Peyer's patch (tissue), 4 donors: ENCODE measurements at places on chromosomes 2 and 18.

- DNase-seq = no peak
Observed at GRCh38 chr2:72696559-72696958, 129.3 kb downstream of the EXOC6B start.

DNA sequence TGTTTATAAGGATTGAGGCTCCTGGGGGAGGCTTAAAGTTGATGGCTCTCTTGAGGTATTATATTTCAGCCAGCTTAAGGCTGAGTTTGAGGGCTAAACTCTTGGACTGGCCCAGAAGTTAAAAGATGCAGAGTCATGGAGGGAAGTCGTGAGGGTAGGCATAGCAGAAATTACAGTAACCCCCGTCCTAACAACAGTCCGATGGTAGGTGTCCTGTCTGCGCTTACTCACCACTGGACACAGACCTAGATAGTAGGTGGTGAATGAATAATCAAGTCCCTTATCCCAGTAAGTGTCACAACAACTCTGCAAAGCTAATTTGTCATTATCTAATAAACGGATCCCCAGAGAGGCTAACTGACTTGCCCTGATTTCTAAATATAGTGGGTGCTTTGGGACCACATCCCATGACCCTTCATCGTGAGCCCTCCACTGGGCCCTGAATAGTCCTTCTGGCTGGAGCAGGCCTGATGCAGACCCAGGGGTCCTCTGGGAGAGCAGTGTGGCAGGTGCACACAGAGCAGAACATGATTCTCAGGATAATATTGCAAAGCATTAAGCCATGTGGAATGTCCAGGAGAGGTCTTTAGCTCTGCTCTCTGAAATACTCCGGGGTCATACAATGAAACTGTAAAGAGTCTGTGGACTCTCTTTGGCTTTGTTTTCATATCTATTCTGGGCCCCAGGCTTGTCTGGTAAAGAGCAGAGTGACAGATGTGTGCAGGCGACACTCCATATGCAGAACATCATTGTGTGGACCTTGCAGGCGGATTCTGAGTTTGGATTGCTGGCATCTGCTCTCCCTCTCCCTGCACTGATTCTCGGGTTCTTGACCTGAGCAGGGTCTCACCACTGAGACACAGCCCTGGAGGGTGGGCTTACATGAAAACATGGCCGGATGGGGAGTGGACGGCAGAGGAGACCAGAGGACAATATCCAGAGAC lies 98.1 kb downstream of the RNF144A start:
- no peak for DNase-seq

GRCh38 chr2:238136820-238137537 lies 1.5 kb upstream of the KLHL30 start:
- no peak for DNase-seq

- DNase-seq = no peak
Observed at GRCh38 chr2:240525802-240526201, 32.0 kb downstream of the ANKMY1 start.

DNA sequence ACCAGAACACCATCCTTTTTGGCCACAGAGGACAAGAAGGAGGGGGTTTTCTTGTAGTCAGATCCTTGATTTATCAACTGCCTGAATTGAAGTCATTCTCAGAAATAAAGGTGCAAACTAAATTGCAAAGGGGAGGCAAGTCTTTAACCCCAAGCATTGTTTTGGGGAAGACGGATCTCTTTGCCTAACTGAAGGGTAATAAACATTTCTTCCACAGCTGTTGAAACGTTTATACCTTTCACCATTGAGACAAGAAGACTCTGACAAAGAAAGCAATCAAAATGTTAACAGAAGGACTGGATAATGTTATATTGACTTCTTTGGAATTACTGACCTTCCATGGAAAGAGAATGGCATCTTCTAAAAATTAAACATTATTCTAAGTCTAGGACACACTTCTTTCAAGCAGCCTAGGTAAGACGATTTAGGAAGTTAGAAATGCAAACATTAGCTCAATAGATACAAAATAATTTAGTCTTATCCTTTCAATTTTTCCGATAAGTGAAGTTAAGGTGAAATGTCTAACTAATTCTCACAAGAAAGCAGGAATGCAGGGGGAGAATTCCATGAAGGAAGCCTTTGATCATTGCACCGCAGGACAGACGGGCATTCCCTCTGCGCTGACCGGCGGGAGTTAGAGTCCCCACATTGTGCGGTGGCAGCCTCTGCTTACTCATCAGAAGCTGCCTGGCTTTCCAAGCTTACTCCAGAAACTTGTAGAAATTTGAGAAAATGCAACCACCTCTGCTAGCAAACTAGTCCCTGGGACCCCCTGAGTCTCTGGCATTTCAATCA lies 69.4 kb upstream of the COPS8 start:
- no peak for DNase-seq

DNA sequence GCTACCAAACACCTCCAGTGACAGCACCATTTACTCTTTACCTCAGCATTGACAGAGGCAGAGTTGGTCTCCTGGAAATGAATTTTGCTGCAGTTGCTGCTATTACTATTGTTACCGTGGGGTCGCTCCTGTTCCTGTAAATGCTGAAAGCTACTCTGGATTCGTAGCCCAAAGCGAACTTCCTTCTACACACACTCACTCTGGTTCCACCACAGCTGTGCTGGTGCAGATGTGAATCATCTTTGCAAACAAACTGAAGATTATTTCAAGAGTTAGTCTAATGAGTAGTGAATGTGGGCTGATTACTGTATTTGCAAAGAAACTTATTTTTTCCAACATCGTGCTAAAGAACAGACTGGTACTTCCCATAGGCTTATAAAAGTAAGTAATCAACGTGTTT lies 304.0 kb downstream of the LPIN1 start:
- DNase-seq = peak; percentile 37

DNA sequence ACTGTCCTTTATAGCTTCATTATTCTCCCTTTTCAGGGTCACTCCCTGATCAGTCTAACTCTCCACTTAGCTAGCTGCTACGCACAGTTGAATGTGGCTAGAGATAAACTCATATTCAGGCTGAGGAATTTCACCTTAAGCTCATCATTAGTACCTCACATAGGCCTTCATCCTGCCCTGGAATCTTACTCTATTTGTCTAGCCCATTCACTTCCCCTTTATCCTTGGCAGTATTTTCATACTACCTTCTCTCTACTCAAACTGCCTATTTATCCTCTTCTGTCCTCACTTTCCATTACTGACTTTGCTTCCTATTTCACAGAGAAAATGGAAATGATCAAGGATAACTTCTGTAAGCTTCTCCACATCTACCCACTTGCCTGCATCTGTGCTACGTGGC lies 10.6 kb upstream of the DSC2 start:
- no peak for DNase-seq

- no peak for DNase-seq
Observed at GRCh38 chr2:196990788-196991461, 64.4 kb upstream of the PGAP1 start.

DNA sequence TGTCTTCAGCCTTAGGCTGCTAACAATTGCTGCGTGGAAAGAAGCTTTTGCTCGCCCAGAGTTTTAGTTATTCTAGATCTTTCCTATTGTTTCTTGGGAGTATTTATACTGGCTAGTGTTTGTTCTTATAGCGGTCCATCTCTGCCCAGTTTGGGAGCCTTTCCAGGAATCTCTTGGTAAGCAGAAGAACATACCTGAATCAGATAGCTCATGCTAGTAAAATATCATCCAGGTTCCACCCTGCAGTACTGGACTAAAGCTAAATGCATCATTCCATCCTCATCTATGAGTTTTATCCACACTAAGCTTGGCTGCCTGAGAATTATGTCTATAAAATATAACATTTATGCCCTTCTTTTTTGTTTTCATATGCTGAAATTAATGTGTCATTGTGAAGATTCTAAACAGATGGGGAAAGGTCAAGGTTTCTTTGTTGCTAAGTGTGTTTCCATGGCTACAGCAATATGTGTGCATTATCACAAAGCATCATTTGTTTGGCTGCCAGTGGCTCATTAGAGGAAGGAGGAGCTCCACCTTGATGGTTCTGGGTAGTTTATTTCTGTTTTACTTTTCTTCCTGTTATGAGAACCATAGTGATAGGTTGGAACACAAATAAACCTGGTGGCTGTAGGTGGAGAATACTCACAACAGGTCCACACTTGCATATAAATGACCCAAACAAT lies 182.8 kb downstream of the PIK3C3 start:
- no peak for DNase-seq

- DNase-seq = no peak
Observed at GRCh38 chr2:223554923-223555322, 47.2 kb downstream of the SCG2 start.

GRCh38 chr18:2653467-2653866 lies 2.1 kb upstream of the SMCHD1 start:
- no peak for DNase-seq

DNA sequence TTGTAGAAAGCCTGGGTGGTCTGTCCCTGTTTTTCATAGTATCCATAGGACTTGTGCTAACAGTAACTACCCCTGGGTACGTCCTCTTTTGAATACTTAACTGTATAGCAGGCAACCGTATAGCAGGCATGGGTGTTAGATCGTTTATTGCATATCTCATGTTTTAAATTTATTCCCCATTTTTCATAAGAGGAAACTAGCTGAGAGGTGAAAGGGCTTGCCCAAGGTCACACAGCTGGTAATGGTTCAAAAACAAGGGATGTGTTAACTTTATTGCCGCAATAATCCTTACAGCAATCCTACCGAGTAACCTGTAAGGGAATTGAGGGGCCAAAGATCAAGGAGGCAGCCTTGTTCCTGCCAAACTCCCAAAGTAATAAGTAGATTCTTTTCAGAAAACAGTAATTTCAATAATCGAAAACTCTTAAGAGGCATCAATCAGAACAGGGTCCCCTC lies 990 bp upstream of the MGAT4A start:
- DNase-seq = no peak

DNA sequence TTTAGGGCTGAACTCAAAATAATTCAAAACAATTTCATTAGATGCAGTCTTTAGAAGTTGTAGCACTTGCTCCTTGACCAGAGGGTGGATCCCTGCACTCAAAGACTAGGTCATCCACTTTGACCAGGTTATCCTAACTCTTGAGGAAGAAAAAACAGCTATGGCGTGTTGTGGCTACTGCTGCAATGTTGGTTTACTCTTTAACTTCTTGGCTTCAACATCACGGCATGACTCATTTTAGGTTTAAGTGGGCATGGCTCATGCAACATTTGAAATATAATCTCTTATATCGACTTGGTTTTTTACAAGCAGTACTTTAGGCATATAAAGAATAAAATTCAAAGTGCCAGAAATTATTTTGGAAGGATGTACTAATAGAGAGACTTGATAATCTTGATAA lies 35.4 kb downstream of the ANKRD29 start:
- DNase-seq = no peak

GRCh38 chr2:853203-853870 lies 97.3 kb upstream of the SNTG2 start:
- DNase-seq = no peak

GRCh38 chr2:204897561-204897960 lies 352.3 kb downstream of the PARD3B start:
- no peak for DNase-seq

DNA sequence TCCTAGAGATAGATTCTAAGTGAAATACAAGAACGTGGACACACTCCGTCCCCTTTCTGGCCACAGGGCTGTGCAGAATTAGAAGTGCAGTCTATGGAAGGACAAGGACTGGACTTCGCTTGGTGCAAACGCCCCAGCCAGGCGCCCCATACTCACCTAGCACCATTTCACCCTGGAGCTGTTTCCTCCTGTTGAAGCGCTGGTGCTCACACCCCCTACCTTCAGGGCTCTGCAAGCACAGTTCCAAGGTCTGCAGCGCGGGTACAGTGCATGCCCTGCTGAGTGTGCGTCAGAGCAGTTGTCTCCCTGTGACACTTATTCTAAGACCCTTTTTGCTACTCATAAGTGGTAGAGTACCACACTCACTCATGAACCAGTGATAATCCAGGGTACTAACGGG lies 3.0 kb downstream of the HPCAL1 start:
- peak; percentile 25 for DNase-seq

DNA sequence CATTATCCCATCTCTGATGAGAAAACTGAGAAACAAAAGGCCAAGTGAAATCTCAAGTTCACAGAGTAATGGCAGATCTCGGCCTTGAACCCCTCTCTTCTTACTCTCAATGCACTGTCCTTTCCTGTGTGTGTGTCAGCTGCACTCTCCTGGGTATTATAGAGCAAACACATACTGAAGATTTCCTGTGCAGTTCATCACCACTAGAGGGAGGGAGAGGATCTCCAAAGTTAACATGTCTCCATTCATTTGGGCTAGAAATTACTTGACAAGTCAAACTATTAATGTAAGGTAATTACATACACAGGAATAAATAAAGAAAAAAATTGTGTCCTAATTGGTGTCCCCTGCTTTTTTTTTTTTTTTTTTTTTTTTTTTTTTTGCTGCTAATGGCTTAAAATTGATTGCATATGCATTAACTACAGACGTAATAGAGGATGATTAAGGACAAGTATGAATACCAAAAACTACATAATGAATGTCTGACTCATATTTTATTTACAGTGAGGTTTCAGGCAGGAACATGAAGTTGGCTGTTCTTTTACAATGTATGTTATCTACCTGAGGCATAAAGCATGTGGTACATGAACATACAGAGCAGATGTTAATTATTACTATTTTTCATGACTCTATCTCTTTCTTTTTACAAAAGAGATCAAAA lies 269.2 kb downstream of the NYAP2 start:
- no peak for DNase-seq

- no peak for DNase-seq
Observed at GRCh38 chr2:173555833-173556232, 201.2 kb downstream of the CDCA7 start.

- no peak for DNase-seq
Observed at GRCh38 chr2:17792515-17792914, 23.7 kb upstream of the MSGN1 start.

DNA sequence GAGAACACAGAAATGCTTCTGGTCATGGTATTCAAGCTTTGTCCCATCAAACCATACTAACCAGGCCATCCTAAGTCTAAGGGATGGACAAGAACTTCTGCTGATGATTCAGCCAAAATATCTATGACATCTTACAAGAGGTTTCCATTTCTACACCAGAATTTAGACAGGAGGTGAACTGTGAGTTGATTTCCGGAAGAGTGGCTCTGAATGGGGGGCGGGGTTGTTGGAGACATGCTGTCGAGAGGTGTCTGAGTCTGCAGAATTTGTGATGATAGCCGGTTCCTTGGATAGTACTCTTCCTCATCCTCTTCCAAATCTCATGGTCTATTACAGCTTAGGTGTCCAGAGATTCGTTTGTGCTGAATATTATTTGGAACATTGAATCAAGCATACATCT lies 408.7 kb upstream of the TCF4 start:
- no peak for DNase-seq

DNA sequence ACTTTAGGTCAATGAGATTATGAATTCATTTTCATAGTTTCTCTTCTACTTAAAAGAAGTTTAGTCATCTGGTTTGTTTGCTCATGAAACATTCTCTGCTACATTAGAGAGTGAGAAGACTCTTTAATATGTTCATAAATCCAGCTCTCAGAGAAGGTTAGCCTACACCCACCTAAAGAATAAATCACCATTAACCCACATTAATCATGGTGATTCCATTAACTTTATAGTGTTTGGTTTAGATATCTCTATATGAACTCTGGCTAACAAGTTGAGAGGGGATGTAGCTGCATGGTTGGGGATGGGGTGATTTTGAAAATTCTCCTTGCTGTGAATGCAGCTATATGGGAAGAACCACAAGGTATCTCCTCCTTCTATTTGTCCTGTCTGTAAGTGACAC lies 10.7 kb downstream of the TFPI start:
- DNase-seq = no peak

- DNase-seq = no peak
Observed at GRCh38 chr2:23131066-23131575, 253.9 kb upstream of the KLHL29 start.

GRCh38 chr2:66530651-66531050 lies 95.7 kb downstream of the MEIS1 start:
- DNase-seq = no peak

GRCh38 chr2:212919238-212919637 lies 232.2 kb downstream of the IKZF2 start:
- DNase-seq = no peak
